Thoracic aorta (tissue), 2 donors: ENCODE measurements at places on chromosomes 5 and 9.

DNA sequence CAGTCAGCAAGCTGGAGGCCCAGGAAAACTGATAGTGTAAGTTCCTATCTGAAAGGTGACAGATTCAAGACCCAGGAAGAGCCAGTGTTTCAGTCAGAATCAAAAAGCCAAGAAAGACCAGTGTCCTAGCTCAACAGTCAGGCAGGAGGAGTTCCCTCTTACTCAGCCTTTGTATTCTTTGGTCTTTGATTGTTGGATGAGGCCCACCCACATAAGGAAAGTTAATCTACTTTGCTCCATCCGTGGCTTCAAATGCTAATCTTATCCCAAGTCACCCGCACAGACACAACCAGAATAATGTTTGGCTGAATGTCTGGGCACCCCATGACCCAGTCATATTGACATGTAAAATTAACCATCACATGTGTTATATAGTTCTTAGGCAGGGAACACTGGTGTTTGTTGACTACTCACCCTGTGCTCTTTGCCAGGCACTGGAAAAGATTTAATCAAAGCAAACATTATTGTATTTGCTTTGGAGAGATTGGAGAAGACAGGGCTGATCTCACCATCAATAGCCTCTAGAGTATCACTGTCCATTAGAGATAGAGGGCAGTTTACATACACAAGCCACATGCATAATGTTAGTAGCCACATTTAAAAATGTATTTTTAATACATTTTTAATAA lies 96.3 kb upstream of the KCNN2 start:
- H3K27ac ChIP-seq = no peak overlapping the region
- H3K27me3 ChIP-seq = no peaks in the 10 kb centered on the region
- DNase-seq = no peak

DNA sequence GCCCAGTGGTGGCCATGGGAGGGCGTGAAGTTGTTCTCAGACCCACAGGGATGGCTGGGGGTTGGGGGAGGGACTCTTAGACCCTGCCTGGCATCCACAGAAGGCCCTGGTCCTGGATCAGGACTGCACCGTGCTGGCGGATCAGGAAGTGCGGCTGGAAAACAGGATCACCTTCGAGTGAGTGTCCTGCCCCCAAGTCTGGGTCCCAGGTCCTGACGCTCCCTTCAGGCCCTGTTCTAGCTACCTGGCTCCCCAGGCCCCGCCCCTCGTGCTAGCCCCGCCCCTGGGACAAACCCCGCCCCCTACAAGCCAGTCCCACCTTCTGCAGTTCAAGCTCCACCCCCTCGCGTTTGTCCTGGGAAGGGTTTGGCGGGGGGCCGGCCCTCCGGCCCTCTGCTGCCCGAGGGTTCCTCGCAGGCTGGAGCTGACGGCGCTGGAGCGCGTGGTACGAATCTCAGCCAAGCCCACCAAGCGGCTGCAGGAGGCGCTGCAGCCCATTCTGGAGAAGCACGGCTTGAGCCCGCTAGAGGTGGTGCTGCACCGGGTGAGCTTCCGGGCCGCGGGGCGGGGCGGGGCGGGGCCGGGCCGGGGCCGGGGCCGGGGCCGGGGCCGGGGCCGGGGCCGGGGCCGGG lies 12.9 kb downstream of the RGS14 start:
- DNase-seq = no peak
- no peaks in the 10 kb centered on the region for H3K36me3 ChIP-seq
- no peaks in the 10 kb centered on the region for H3K27me3 ChIP-seq
- H3K4me1 ChIP-seq = peaks cover 7% of the 10 kb centered on the region
- peak overlapping the region; percentile 66 for H3K4me3 ChIP-seq
- H3K27ac ChIP-seq = no peak overlapping the region

DNA sequence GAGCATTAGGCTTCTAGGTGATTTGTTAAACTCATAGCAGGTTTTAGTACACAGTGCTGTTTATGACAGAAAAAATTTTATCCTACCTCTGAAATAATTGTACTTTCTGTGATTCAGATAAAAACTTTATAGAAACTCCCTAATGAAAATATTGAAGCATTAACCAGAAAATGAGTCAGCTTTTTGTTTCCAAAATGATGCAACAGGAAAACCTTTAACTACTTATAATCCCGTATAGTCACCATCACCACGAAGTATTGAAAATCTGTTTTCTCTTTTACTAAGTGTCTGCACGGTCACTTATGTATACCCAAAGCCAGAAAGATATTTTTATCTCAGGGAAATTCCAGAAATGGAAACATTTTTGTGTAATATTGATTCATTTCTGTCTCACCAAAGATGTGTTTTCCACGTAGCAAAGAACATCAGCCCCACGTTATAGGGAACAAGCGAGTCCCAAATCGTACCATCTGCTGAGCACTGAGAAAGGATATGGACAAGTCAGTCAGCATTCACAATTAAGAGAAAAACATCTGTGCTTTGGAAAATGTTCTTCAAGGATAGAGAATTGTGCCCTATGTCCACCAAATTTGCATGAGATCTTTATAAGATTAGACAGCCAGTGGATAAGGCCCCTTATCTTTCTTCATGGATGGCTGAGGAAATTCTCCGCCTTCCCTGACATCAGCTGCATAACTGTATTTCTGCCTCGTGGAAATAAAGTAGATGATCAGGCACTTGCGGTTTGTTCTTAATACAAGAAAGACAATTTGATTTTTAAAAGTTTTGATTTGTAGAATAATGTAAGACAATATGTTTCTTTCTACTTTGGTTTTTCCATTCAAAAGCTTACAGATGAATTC lies 41.9 kb downstream of the TNFAIP8 start:
- H3K4me3 ChIP-seq = peak overlapping the region; percentile 12
- H3K27ac ChIP-seq = no peak overlapping the region
- H3K36me3 ChIP-seq = no peaks in the 10 kb centered on the region

- H3K36me3 ChIP-seq = no peaks in the 10 kb centered on the region
- no peak overlapping the region for H3K4me3 ChIP-seq
- DNase-seq = no peak
- H3K27me3 ChIP-seq = no peaks in the 10 kb centered on the region
- H3K27ac ChIP-seq = no peak overlapping the region
- H3K4me1 ChIP-seq = no peaks in the 10 kb centered on the region
Measured at GRCh38 chr5:133041910-133042309, 9.9 kb upstream of the HSPA4 start.

DNA sequence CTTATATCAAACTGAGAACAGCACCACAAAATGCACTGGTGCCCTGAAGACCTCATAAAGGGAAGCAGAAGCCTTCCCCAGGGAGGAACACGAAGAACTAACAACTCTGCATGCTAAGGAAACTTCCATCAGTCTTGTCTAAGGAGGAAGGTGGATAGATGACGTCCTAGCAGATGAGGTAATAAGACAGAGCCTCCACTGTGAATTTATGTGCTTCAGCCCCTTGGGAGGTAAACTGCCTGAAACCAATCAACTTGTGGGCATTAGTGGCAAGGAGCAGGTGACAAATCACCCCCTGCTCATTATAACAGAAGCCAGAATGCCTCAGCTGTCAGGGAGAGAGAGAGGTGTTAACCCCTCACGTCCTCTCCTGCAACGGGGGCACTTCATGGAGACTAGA lies 48.9 kb upstream of the SPIN1 start:
- H3K4me1 ChIP-seq = no peaks in the 10 kb centered on the region
- H3K27ac ChIP-seq = no peak overlapping the region
- no peak for DNase-seq
- no peaks in the 10 kb centered on the region for H3K27me3 ChIP-seq
- H3K4me3 ChIP-seq = no peak overlapping the region

GRCh38 chr5:59921816-59922215 lies 28.3 kb upstream of the PDE4D start:
- no peak overlapping the region for H3K27ac ChIP-seq
- no peaks in the 10 kb centered on the region for H3K36me3 ChIP-seq
- DNase-seq = no peak
- H3K27me3 ChIP-seq = no peaks in the 10 kb centered on the region
- H3K4me3 ChIP-seq = no peak overlapping the region

DNA sequence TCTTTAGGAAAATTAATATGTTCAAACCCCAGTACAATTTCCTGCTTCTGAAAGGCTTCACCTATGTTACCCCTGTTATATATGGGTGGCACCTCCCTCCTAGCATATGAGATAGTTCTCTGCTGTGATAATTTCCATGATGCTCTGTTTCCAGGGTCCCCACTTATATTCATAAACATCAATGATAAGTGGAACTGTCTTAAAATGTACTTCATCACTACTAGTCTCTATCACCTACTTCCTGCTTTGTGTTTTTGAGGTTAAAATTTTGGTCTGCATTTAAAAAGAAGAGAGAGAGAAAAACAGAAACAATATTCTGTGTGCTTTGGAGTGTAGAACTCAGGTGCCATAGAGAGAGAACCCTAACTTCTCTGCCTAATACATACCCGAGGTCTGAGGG lies 234.7 kb downstream of the HTR1A start:
- no peak overlapping the region for H3K27ac ChIP-seq
- H3K4me1 ChIP-seq = no peaks in the 10 kb centered on the region
- H3K36me3 ChIP-seq = no peaks in the 10 kb centered on the region
- no peak for DNase-seq
- H3K27me3 ChIP-seq = no peaks in the 10 kb centered on the region
- H3K4me3 ChIP-seq = no peak overlapping the region

- no peaks in the 10 kb centered on the region for H3K27me3 ChIP-seq
- DNase-seq = no peak
- no peak overlapping the region for H3K27ac ChIP-seq
- no peak overlapping the region for H3K4me3 ChIP-seq
- no peaks in the 10 kb centered on the region for H3K36me3 ChIP-seq
- H3K4me1 ChIP-seq = peaks cover 7% of the 10 kb centered on the region
Measured at GRCh38 chr5:171424726-171425125, 5.3 kb downstream of the FGF18 start.

GRCh38 chr5:2148312-2149194 lies 265.8 kb upstream of the IRX4 start:
- no peaks in the 10 kb centered on the region for H3K27me3 ChIP-seq
- H3K4me3 ChIP-seq = no peak overlapping the region
- no peak overlapping the region for H3K27ac ChIP-seq
- H3K36me3 ChIP-seq = no peaks in the 10 kb centered on the region
- no peaks in the 10 kb centered on the region for H3K4me1 ChIP-seq
- DNase-seq = no peak

GRCh38 chr5:19577882-19578281 lies 410.1 kb downstream of the CDH18 start:
- no peaks in the 10 kb centered on the region for H3K36me3 ChIP-seq
- no peaks in the 10 kb centered on the region for H3K27me3 ChIP-seq
- no peak overlapping the region for H3K4me3 ChIP-seq
- H3K27ac ChIP-seq = no peak overlapping the region
- DNase-seq = no peak

- no peaks in the 10 kb centered on the region for H3K27me3 ChIP-seq
- no peaks in the 10 kb centered on the region for H3K4me1 ChIP-seq
- H3K4me3 ChIP-seq = no peak overlapping the region
Measured at GRCh38 chr5:110634475-110634874, 92.0 kb downstream of the TMEM232 start.

DNA sequence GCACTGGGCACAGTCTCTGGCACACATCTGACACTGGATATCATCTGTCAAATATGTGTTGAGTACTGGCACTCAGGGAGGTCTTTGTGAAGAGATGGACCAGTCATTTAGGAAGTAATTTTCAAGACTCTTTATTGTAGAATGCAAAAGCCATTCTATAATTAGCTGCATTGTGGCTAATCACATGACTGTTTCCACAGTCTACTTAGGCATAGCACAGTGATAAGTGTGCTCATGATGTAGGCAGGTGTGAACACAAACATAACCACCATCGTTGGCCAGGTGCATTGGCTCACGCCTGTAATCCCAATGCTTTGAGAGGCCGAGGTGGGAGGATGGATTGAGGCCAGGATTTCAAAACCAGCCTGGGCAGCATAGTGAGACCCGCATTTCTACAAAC lies 62.2 kb downstream of the CFAP77 start:
- no peaks in the 10 kb centered on the region for H3K4me1 ChIP-seq
- no peak for DNase-seq
- H3K36me3 ChIP-seq = no peaks in the 10 kb centered on the region
- H3K27me3 ChIP-seq = no peaks in the 10 kb centered on the region
- H3K27ac ChIP-seq = no peak overlapping the region

DNA sequence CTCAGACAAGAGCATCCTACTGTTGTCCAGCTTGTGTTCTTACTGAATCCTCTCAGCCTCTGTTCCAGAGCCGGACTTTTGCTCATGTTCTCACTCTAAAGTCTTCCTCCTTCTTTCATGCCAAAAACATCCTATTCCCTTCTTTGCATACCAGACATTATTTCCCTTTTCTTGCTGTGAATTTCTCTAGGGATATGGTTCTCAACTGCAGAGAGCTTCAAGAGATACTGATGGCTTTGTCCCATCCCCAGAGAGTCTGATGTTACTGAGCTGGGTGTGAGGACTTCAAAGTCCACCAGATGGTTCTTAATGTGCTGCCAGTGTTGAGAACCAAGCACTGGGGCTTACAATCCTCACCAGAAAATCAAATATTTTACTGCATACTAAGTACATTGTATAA lies 98.6 kb upstream of the FER start:
- DNase-seq = no peak
- H3K36me3 ChIP-seq = no peaks in the 10 kb centered on the region
- H3K27me3 ChIP-seq = no peaks in the 10 kb centered on the region
- H3K27ac ChIP-seq = no peak overlapping the region
- H3K4me1 ChIP-seq = no peaks in the 10 kb centered on the region

DNA sequence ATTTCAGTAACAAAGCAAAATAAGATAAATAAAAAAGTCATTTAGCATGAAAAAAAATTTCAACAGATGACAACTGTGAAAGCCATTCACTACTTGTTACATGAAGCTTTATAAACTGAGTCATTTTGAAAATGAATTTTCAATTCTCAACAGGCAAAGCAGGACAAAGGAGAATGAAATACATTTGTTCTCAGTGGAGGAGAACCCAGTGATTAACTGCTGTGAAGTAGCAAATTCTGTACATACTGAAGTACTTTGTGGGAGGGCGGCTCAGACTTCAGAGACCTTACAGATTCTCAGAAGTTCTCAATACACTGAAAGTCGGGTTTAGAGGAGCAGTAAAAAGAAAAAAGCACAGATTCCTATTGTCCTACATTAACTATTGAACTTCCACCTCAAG lies 21.7 kb downstream of the SKIC3 start:
- DNase-seq = no peak
- no peak overlapping the region for H3K4me3 ChIP-seq
- no peaks in the 10 kb centered on the region for H3K4me1 ChIP-seq
- H3K36me3 ChIP-seq = no peaks in the 10 kb centered on the region
- H3K27ac ChIP-seq = peak overlapping the region; percentile 62
- H3K27me3 ChIP-seq = no peaks in the 10 kb centered on the region

- DNase-seq = no peak
- H3K4me3 ChIP-seq = no peak overlapping the region
- no peaks in the 10 kb centered on the region for H3K27me3 ChIP-seq
- H3K27ac ChIP-seq = no peak overlapping the region
- no peaks in the 10 kb centered on the region for H3K4me1 ChIP-seq
Measured at GRCh38 chr5:4939042-4939781, 200.9 kb upstream of the ADAMTS16 start.

DNA sequence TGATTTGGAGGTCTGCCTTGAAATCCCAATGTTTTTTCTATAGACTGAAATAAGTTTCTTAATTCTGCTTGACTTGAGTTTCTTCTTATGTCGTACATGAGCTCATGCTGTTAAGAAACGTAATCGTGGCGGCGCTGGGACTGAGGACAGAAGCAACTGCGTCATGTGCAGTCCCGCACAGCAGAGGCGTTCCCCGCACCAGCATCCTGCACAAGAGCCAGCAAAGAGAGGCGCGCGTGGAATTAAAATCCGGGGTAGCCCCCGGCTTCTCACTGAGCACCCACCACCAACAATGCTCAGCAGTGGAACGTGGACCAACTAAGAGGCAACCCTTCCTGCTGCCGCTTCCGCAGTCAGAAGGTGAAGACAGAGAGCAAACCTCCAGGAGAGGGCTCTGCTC lies 496.2 kb upstream of the ADAMTS16 start:
- DNase-seq = no peak
- H3K27ac ChIP-seq = no peak overlapping the region
- no peaks in the 10 kb centered on the region for H3K4me1 ChIP-seq
- H3K36me3 ChIP-seq = no peaks in the 10 kb centered on the region
